ENCODE measurements at places on chromosomes 16 and 17.
A peak's percentile ranks its signal among the peaks of the same experiment; 100 is the strongest.

DNA sequence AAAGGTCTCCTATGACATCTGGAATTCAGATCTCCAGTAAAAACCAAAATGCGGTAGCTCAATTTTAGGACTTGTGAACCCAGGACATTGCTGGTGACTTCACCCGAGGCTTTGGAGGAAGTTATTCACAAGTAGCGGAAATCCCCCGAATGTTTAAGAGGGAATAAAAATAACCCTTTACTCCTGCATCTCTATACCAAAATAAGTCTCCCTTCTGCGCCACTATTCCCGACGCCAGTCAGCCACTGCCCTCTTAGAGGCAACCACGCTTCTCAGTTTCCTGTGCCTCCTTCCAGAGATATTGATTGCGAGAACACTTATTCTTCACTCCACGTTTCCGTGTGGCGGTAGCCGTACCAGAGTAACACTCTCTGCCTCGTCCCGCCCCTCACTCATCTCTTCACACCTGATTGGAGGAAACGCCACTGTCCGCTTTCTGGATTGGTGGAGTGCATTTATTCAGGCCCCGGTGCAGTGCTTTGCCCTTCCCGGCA is 27.4 kb downstream of the EMP2 start:
- peak; percentile 76 for DNase-seq

DNA sequence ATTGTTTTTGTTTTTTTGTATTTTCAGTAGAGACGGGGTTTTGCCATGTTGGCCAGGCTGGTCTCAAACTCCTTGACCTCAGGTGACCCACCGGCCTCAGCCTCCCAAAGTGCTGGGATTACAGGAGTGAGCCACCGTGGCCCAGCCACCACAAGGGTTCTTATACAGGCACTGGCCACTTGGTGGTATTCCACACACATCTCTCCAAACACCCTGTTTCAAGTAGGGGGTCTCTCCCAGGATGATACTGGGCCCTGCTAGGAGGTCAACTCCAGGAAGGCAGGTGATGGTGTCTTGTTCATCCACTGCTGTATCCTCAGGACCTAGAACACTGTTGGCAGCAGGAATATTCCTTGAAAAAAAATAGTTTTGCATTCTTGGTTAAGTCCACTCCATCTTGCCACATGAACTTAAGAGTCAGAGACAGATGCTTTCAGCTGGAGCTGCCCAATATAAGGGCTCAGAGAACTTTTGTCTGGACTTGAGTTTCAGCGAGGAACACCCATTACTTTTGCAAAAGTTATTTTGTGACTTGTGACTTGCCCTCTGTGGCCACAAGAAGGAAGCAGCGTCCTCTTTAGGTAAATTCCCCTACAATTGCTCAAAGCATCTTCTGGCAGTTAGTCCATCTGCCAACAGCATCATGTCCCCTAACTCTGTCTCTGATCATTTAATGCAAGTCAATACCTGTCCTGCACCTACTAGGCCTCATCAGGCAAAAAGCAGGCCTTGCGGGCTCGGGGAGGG is 7.4 kb upstream of the EEF2K start:
- peak; percentile 63 for DNase-seq

- DNase-seq = no peak
These were observed 3.9 kb downstream of the ZNF750 start for GRCh38 chr17:82835766-82836512.

- no peak for DNase-seq
These were observed 84.1 kb downstream of the TBC1D16 start for GRCh38 chr17:79951361-79952264.

GRCh38 chr16:2532494-2533141 is 1.4 kb upstream of the CEMP1 start:
- DNase-seq = peak; percentile 87

- DNase-seq = no peak
These were observed 336.4 kb downstream of the GRIN2A start for GRCh38 chr16:9845661-9846361.

DNA sequence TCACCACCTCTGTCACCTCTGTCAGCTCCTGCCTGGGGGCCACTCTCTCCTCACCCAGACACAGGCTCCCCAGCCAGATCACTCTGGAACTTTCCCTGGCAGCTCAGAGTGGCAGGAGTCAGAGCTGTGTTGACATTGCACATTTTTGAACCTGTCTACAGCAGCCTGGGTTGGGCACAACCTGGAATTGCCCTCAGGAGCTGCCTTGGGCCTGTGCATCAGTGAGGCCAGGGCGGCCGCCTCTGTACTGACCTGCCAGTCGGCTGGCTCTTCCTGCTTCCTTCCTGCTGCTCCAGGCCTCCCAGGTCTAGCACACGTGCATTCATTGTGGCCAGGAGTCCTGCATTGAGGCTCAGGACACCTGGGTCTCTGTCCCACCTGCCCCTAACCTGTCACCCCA is 14.2 kb upstream of the TMEM11 start:
- DNase-seq = no peak

DNA sequence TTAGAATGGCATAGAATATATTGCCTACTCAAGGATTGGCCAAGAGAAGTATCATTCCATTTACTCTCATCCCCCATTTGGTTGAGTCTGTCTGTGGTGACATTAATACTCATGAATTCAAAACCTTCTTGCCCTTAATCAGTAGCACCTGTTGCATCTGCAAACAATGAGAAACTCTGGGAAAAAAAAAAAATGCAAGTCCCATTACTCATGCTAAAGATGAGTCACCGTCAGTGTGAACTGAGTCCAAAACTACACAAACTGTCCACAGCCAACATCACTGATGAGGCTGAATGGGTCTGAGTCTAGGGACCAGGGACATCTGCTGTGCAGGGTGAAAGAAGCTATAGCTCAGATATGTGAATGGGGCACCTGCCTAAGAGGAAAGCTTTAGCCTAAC is 96.9 kb upstream of the ADAMTS18 start:
- no peak for DNase-seq

DNA sequence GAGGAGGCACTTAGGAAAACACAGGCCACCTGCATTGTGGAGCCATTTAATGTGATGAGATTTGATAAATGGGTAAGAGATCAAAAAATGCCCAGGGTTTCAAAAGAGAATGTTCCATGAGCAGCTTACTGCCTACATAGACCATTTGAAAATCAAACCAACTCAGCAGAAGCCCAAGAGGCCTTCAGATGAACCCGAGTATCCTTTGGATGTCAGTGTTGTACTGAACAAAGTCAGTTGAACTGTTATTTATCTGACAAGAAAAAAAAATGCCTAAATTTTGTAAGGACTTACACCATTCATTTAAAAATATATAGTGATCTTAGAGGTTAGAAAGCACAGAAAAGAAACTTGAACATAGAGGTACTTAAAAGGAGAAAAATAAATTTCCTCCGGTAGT is 381.7 kb downstream of the ZFHX3 start:
- DNase-seq = no peak

- no peak for DNase-seq
These were observed 201.0 kb upstream of the NLRP1 start for GRCh38 chr17:5785338-5785737.

DNA sequence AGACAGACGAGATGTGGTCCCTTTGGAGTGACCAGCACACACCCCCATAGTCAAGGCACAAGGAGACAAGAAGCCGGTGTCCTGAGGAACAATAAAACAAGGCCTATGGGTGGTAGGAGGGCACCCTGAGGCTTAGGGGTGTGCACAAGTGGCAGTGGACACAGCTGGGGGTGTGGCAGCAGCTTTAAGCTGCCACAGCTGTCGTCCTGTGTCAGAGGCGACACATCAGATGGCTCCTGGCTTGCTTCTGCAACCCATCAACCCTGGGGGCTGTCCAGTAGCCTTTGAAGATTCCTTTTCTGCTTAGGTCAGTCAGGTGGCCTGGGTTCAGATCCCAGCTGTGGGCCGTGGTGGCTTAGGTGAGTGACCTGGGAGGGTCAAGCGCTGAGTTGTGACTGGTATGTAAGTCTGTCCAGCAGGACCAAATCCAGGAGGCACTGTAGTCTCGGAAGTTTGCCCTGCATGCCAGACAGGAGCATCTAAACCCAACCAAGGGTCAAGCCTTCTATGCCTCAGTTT is 15.8 kb downstream of the DRC3 start:
- no peak for DNase-seq

GRCh38 chr17:44887971-44888954 is 11.0 kb downstream of the EFTUD2 start:
- DNase-seq = no peak

DNA sequence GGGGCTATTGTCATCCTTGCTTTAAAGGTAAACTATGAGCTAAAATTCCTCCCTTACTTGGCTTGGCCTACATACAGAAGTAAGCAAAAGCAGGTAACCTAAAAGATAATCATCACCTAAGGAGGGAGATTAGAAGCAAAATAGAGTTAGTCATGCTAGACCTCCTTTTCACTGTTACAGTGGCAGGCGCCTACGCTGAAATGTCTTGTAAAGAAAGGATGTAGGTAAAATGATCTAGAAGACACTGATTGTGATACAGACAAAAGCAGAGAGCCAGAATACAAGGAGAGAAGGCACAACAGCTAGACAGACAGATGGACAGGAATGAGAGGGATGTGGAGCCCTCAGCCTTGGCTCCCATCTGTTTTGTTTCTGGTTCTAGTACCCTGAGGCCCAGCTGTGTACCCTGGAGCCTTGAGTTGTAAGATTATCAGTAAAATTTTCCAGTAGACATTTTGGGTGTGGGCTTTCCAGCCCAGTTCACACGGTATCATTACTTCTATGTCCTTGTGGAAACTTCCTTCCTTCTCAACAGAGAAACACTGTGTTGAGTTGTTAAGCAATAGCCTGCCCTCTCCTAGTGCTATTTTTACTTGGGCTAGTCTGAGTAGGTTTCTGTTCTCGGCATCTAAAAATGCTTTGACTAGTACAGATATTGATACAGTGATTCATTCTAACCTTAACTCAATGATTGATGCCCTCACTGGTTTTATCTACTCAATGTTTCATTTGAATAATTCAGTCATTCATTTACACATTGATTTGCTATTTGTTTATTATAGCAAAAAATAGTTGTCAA is 7.7 kb upstream of the C16orf78 start:
- DNase-seq = no peak

DNA sequence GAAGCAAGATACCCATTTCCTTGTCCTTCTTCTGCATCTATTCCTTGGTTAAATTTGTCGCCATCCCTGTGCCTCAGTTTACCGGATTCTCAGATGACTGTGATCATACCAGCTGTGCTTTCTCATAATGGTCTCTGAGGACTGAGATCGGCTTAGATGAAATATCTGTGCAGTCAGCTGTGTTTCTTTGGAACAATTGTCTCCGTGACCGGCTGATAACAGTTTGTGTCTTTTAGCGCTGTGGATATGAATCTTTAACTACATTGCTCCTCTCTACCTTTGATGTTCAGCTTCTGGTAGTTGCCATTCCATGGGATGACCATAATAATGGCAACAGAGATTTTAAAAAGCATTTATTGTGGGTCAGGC is 473 bp downstream of the FTO start:
- DNase-seq = no peak

DNA sequence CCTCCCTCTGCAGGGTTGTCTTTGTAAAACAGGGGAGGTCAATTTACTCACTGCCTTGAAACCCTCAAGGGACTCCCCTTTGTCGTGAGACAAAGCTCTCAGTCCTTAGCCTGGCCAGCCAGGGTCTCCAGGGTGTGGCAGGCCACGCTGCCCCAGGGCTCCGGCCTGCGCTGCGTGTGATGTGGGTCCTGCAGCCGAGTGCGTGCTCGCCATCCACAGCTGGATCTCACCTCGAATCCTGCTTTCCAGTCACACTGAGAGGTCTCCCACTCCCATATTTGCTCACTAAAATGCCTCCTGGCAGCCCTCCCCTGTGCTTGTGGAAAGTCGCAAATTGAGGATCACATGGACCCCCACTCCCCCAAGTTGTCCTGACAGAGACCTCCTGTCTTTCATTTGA is 10.0 kb upstream of the CLEC18C start:
- peak; percentile 60 for DNase-seq

DNA sequence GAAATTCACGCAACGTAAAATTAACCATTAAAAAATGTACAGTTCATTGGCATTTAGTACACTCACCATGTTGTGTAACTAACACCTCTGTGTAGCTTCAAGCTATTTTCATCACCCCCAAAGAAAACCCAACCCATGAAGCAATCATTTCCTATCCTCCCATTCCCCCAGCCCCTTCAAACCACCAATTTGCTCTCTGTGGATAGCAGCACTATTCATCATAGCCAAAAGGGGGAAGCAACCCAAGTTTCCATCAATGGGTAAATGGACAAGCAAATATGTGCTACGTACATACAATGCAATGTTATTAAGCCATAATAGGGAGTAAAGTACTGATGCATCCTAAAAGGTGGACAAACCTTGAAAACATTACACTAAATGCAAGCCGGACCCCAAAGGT is 10.9 kb upstream of the KRT222 start:
- DNase-seq = no peak

DNA sequence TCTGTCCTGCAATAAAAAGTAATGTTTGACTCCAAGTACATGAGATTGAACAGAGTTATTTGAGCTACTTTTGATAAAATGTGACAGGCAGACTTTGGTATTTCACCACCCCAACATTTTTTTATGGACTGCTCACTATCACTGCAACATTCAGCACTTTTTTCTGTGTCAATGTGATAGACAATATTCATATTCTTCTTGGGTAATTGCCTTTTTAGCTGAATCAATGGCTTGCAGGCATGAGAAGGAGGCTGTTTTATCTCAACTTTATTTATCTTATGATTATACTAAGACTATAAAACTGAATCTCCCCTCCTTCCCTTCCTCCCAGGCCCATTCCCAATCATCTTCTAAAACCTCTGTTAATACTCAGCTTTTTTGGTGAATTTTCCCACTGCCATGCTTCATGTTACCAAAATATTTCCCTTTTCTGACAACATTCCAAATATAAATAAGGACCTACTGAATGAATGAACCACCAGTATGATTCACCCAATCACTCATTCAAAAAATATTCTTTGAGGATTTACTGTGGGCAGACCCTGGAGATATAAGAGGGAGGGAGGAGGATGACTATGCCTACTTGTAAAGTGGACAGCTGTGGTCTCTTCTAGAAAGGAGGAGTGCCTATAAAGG is 67.6 kb downstream of the CDH13 start:
- DNase-seq = no peak

GRCh38 chr17:77425791-77426641 is 285.2 kb downstream of the SEC14L1 start:
- DNase-seq = peak; percentile 65

DNA sequence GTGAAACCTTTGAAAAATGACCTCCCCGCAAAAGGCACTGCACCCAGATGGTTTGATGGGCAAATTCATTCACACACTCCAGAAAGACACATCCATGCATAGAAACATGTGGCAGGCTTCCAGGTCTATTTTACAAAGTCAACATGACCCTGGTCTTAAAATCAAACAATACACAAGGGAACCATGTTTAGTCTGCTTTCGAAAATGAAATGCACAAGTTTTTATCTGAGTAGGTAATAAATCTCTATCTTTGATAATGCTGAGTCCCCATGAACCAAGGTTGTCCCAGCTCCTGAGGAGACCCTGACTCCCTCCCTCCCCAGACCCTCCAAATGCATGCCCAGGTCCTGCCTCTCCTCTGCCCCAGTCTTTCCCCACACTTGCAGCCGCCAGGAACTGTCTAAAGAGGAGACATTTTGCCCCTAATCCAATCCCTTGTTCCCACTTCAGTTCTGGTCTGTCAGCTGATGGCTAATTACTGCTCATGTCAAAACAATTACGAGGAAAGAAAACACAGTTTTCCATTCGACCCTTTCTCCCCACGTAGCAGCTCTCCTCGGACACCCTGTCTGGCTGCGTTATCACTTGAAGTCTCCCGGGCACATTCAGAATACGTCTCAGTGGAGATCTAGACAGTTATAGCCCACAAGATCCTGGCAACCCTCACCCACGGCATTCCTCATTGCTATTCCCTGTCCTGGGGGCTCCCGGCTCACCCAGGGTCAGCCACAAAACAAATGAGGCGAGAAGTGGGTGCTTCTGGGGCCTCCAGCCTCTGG is 68.8 kb upstream of the RCVRN start:
- no peak for DNase-seq

Measured in activated CD4-positive, alpha-beta T cell treated with anti-CD3 and anti-CD28 coated beads, Interleukin-2, amount 10 ng/mL, durations not matched to agents 24 days and 14 days (primary cell).